MG63 (cell line): ENCODE measurements at places on chromosomes 16 and 17.

GRCh38 chr17:10266296-10266876, 68.0 kb upstream of the GAS7 start:
- no peak for DNase-seq

DNA sequence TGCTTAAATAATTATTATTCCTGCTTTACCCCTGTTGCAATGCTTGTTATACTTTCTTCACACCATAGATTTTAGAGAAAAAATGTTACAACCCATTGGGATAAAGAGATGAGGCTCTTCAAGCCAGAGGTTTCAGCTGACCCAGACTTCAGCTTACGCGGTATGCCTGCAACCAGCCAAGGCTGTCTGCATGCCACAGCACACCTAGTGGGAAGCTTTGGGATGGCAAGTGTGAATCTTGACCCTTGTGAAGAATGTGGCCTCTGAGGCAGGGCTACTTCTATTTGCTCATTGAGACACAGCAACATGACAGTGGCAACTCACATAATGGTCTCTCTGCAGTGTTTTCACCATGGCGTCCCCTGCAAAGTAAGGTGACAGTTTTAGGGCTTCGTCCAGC, 193.9 kb upstream of the PIRT start:
- no peak for DNase-seq

DNA sequence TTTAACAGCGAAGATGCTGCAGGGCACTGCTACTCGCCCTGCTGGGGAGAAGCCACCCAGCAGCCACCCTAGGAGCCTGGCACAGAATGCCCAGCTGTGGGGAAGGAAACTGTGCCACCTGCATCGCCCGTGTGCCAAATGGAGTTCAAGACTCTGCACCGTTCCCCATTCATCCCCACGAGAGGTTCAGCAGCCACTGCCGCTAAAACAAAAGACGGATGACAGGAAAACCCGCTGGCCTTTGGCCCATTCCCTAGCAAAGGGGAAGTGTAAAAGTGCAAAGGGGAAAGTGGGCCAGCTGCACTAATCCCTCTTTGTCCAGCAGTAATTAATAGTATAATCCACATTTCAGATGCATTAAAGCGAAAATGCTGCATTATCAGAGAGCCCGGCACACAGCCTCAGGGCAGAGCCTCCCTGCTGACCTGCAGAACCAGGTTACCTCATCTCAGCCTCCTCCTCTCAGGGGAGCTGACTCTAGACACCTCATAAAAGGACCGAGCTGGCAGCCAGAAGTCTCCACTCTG, 37.7 kb downstream of the ZFHX3 start:
- no peak for DNase-seq

DNA sequence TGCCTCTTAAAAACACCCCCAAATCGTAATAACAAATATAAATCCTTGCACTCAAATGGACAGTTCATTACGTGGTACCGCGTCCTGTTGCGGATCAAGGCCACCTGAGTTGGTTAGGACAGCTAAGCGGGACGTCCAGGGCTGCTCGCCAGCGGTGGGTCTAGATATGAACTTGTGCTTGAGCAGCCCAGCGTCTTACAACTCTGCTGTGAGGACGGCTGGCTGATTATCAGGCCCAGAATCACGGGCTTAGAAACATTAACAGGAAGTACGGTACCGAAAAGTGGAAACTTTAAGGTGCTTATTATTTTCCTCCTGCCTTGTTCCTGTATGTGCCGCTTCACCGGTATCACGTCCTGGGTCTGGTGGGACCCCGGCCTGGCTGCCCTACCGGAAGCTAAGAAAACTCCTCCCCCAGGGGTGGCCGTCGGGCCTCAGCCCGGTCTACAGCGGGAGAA, 832 bp upstream of the SRRM2 start:
- DNase-seq = no peak

DNA sequence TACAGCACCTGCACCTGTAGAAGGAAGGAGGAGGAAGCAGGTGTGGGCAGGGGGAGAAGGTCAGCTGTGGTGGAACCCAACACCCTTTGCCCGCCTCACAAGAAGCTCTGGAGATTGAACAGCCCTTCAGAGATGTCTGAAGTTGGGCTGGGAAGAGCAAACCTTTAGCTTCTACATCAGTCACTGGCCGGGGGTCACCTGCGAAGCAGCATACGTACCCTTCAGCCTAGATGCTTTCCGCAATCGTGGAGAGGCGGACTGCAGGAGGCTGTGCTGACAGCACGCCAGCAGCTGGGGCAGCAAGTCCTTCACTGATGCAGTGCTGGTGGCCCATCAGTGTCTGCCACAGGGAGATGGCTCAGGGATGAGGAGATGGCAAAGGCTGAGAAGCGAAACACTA, 5.2 kb upstream of the HS3ST3B1 start:
- DNase-seq = no peak

DNA sequence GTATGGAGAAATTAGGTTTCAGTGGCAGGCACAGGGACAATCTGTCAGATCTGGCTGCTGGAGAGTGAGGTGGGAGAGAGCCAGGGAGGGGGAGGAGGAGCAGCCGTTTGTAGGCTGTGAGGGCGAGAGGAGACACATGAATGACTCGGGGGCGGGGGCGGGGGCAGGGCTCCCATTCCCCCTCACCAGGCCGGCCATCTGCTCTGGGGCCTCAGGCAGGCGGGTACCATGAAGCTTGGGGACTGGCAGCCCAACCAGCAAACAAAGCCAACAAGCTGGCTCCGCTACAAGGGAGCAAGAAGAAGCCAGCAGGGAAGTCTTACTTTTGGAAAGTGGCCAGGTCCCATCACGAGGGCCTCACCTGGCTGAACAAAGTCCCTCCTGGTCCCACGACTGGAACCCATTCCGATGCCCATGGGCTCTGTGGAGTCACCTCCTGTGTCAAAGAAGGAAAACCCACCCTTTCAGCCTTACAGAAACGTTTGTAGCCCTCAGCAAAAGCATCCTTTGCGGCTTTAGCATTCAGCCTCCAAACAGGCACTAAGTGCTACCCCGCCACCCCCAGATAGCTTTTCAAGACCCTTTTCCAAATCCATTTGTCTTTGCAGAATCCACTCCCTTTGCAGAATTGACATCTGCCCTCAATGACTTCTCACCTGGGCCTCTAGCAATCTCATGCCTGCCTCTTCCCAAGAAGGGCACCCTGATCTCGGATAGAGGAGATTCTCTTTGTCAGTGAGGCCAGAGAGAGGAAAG, 9.2 kb upstream of the SSTR2 start:
- no peak for DNase-seq

DNA sequence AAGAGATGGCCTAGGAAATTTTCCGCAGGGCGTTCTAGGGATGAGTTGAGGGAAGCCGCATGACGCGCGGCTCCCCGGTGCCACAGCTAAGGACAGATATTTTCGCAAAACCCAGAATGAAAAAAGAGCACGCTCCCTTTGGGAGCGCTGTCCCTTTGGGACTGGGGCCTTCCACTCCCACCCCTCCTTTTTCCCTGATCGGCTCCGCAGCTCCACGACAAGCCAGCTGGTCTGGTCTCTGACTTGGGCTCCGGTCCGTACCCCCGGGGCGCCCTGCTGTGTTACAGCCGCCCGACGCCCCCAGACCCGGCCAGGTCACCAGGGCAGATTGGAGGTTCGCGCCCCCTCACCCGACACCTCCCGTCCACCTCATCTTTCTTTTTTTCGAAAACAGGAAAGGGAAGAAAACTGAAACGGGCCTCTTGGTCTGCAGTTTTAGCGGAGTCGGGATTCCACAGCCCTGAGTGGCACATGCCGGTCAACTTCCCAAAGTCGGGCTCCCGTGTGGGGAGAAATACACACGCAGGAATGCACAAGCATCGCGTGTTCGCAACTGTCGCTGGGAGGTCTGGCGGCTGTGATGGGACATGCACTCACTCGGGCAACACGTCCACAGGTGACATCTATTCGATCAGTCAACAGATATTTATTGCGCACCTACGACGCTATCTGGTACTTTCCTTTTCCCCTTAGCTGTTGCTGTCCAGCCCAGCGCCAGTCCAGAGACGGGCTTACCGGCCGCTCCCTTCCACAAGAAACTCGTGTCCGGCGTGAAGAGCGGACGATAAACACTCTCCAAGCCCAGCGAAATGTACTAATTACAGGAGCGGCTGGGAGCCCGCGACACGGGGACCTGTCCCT, 3.9 kb upstream of the SOX9 start:
- no peak for DNase-seq

DNA sequence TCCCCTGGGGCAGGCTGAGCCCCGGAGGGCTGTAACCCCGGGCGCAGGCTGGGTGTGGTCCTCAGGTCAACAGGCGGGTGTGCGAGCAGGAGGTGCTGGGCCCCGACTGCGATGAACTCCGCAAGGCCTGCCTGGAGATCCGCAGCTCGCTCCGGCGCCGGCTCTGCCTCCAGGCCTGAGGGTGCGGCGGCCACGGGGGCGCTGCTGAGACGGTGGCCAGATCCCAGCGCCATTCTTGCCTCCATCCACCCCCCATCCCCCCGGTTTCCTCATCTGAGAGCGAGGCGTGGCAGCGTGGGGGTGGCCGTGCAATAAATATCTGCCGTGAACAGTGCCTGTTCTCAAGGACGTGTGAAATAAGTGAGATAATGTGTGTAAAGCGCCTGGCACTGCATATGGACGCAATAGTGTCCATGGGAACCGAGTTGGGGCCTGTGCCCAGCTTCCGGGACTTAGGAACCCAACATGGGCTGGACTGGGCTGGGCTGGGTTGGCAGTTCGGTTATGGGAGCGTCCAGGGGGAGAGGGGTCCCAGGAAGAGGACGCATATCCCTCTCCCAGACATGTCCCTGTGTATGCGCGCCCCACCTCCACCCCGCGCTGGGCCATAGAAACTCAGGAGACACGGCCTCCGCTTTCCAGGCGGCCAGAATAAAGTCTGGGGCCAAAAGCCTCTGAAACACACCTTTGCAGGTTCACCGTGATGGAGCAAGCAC, 15.0 kb downstream of the ZNF213 start:
- peak; percentile 55 for DNase-seq

DNA sequence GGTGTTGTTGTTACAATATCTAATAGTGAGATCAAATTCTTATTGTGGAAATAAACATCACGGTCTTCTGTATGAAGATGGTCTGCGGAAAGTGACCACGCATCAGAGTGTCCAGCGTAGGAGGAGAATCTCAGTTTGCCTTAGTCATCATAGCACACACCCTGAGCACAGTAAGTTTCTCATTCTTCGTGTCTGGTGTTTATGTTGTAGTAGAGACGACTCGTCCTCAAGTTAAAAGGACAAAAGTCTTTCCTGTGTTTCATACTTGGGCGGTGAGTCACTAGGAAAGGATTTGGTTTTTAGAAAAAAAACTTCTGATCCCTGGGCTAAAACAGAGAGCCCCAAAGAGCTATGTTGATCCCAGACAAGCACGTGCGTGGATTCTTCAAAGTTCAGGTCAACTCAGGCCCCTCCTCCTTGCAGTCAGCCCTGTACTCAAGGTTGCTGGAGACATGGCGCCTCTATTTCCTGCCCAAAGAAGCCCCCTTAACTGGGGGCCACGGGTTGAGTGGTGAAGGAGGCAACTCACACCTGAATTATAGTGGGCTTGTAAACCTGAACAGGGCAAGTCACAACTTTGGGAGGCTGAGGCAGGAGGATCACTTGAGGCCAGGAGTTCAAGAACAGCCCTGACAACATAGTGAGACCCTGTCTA, 170.4 kb downstream of the ZFHX3 start:
- no peak for DNase-seq

DNA sequence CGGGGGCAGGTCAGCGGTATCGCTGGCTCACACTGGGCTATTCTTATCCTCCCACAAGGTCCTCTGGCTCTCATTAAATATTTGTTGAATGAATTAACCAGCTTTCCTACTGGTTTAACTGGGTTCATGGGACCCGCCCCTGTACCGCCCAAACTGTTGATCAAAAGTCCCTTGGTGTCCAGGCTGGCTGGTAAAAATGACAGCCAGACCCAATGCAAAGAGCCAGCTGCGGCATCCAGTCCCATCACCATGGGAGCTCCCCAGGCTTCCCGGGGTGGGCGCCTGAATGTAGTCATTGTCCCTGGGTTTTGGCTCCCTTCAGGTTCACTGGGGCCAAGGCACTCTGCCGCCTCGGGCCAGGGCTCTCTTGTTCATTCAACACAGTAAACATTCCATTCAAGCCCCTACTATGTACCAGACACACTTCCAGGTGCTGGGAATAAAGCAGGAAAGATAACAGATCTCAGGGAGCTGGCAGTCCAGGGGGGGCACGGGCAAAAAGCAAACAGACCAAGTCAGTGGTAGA, 11.7 kb upstream of the ATP2C2 start:
- no peak for DNase-seq

GRCh38 chr17:68731465-68731864, 130.3 kb upstream of the FAM20A start:
- DNase-seq = no peak

GRCh38 chr17:82275326-82275725, 1.8 kb upstream of the CSNK1D start:
- no peak for DNase-seq

GRCh38 chr17:77291591-77292386, 151.0 kb downstream of the SEC14L1 start:
- DNase-seq = no peak

DNA sequence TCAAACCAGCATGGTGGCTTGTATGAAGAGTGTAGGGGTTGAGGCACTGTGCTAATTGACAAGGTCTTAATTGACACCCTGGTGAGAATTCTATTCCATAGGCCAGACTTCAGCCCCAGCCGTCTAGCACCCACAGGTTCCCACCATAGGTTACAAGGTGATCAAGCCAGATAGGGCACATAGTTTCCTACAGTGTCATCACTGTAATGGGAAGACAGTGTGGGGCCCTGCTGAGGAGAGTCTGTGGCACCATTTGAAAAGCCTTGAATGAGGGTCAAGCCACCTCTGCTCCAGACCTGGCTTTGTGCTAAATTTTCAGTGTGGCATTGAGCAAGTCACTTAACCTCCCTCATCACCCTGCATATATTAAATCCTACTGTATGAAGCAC, 36.2 kb downstream of the YPEL2 start:
- DNase-seq = no peak

DNA sequence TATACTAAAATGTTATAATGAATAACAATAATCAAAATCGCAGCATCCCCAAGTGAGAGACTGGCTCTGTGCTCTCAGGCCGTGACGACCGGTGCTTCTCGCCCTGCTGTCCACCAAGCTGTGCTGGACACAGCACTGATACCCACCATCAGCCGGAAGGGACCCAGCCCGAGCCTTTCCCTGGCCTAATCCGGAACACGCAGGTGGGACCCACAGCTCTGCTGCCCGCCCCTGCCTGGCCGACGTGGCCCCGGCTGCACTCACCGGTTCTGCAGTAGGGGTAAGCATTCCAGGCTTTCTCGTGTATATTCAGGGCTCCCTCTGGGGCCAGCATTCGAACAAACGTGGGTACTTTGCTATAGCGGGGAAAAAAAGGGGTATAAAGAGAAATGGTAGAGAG, 14.6 kb downstream of the PITPNA start:
- no peak for DNase-seq

DNA sequence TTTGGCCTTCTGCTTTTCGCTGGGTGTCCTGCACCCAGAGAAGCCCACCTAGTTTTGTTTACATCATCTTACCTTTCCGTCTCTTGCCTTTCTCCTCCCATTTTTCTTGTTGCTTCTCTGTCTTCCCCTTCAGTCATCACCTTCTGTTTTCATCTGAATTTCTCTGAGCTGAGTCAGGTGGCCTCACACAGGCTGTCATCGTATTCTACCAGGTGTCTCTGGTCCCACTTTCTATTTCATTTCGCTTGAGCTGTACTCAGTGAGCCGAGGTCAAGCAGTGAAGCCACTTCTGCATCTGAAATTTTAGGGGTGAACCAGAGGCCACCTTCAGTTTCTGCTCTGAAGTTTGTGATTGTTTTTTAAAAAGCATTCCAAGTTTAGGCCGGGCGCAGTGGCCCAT, 9.7 kb downstream of the CRAMP1 start:
- no peak for DNase-seq

- DNase-seq = peak; percentile 21
These were observed 661 bp downstream of the LRRC3C start for GRCh38 chr17:39927929-39928857.

GRCh38 chr16:88681709-88682451, 4.4 kb downstream of the SNAI3 start:
- peak; percentile 24 for DNase-seq
